ENCODE measurements at places on chromosomes 2 and 18.

- no peak for DNase-seq
Observed at GRCh38 chr2:74461187-74462053, 3.2 kb downstream of the WBP1 start.

DNA sequence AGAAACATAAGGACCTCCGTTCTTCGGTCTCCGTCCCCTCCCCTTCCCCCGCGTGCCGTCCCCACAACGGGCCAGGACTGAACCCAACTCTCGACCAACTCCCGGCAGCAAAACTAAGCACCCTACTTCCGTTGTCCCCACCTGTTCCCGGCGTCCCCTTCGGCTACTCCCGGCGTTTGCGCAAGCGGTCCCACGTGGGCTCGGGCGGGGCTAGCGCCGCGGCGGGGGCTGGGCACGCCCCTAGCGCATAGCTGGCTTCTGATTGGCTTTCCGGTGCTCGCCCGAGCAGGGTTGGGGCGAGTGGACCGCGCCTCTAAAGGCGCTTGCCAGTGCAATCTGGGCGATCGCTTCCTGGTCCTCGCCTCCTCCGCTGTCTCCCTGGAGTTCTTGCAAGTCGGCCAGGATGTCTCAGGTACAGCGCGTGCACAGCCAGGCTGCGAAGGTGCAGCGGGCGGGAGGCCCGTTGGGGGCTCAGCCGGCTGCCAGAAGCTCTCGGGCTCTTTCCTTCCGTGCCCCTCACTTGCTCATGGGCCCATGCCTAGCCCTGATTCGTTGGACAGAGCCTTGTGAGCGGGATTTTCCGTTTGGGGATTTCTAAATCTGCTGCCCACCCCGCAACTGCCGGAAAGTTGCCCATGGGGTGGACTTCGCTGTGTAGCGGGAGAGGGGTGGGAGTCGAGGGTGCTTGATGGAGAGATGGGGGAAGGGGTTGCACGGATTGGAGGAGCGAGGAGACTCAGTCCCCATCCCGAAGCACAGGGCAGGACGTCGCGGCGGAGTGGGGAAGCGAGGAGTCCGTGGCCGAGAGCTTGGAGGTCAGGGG is at the start of the genes C2orf76 and DBI:
C2orf76 (minus strand) TSS at position 186 of the 823 bp plus-strand sequence. CDS start 26,875 bp downstream, outside the sequence.
DBI (plus strand) TSS at position 329 of the 823 bp plus-strand sequence; CDS start at position 404, 75 bp downstream.
- DNase-seq, result peak; percentile 85

- DNase-seq, result no peak
Observed at GRCh38 chr2:57527685-57528084, 518.9 kb upstream of the VRK2 start.

DNA sequence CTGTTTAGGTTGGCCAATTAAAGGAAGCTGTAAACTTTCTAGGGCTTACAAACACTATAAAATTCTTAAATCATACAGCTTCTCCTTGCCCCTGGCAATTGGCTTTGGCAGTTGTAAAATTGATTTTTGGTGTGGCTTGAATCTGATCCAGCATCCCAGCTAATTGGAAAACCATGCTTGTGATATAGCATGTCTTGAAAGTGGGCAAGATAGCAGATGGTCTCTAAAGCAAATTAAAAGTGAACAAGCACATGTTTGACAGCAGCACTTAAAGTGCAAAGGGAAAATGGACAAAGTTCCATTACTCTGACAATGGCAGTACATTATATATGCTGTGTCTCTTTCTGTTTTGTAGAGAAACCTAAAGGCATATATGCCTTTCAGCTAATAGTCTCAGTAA is 302.9 kb upstream of the NXPH2 start:
- DNase-seq, result no peak

- DNase-seq, result no peak
Observed at GRCh38 chr18:22667616-22668422, 250.1 kb upstream of the CTAGE1 start.

- no peak for DNase-seq
Observed at GRCh38 chr2:189249171-189249570, 69.6 kb upstream of the COL5A2 start.

- no peak for DNase-seq
Observed at GRCh38 chr2:2007551-2008501, 263.5 kb upstream of the PXDN start.

DNA sequence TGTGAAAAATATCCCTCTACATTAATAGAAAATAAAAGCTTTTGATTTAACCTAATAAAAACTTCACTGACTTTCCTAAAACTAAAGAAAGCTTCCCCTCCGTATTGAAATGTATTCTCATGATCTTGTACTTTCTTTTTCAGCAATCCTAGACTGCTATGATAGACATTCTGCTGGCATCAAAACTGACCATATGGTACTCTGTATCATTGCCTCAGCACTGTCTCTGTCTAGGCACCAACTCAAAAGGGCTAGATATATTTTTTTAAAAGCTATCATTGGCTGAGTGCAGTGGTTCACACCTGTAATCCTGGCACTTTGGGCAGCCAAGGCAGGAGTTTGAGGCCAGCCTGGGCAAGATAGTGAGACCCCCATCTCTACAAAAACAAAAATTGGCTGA is 32.9 kb downstream of the CDKL4 start:
- no peak for DNase-seq

DNA sequence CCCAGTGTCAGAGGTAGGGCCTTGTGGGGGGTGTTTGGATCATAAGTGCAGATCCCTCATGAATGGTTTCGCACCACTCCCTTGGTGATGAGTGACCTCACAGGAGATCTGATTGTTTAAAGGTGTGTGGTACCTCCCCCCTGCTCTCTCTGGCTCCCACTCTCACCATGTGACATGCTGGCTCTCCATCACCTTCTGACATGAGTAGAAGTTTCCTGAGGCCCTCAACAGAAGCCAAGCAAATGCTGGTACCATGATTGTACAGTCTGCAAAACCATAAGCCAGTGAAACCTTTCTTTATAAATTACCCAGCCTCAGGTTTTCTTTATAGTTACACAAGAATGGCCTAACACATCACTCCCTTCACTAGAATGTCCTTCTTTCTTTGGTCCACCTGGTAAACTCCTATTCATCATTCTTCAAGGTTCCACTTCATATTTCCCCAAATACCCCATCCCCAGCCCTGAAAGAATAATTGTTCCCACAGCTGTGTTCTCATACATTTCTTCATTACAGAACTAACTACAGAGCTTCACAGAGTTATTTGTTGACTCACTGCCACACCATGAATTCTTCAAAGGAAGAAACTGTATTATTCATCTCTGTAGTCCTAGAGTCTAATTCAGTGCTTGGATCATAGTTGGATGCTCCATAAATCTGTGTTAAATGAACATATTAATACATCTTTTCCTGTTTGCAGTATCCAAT is 81.2 kb upstream of the STK17B start:
- DNase-seq, result no peak

DNA sequence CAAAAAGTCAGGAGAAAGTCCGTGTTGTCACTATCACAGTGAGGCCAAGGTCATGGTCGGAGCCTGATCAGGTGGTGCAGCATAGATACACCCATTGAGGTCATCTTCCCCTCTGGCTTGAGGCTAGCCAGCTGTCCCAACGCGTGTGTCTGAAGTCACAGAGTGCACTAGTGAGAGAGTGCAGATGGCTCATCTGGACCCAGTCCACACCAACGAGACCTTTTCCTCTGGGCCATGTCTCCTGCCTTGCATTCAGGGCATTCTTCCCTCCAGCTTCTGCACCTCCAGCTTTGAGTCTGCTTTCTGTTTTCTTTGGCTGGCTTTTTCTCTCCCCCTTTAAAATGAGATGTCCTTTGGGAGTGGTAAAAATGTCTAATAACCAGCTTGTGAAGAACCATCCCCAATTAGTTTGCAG is 146.9 kb downstream of the TDRD15 start:
- no peak for DNase-seq

DNA sequence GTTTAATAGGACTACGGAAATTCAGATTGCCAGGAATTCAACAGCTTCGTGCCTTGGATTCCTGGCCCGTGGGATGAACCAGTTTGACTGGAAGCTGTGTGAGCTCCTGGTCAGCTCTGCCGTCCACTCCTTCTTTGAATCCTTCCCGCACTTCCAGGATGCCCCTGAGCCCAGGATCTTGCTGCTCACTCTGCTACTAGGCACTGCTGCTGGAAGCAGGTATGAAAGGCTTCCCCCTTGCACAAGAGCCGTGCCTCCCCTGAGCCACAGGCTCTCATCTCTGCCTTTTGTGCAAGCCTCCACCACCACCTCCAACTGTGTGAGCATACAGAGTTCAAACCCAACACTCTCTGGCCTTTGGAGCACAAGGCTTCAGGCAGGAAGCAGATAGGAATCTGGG is 34.9 kb downstream of the EN1 start:
- DNase-seq, result no peak

DNA sequence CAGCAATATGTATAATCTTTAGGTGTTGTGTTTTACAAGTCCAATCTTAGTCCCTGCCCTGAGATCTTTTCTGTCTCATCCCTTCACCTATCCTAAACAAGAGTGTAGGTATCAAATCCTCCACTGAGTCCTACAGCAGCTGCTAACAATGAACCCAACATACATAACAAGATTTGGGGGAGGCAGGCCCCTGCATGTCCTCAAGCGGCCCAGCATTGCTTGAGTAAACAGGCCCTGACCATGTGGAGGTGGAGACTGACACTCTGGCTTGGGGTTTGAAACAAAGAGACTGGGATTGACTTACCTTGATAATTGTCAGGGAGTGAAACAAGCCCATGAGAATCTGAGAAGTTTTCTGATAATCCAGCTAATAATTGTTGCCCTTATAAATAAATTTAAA is 213.4 kb downstream of the STK39 start:
- DNase-seq, result no peak

DNA sequence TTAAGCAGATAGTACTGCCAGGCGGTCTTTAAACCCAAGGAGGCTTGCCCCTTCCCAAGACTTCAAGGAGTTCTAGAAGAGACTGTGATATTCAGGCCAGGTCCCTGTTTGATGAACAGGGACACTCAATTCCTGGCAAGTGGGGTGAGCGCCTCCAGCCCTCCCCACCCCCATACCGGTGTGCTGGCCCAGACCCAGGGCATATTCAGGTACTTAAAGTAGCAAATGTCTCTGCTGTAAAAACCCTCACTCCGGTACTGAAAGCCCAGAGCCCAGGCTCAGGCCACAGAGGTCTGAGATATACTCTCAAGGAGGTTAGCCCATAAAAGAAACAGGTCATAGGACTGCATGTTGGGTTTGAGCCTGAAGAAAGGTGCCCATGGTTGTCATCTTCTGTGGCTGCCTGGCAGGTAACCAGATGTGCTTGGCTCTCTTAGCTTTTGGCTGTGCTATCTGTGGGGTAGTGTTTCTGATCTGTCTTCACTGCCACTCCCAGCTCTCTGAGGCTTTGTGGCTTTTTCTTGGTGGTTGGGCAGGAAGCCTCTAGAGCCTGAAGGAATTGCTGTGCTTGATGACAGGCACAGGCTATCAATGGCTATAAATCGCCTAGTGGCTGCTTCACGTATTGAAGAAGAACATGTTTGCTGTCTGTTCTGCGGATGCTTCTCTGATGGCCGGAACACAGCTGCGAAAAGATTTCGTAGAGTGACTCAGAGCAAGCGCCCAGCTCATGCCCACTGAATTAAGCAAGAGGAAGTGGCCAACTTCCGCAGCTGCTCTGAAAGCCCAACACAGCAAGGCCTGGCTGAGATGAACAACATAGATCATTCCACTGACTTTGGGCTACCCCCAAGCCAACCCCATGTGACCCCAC is 63.3 kb upstream of the ALPP start:
- DNase-seq, result peak; percentile 56

- DNase-seq, result no peak
Observed at GRCh38 chr2:139854769-139855483, 1074.7 kb upstream of the NXPH2 start.

DNA sequence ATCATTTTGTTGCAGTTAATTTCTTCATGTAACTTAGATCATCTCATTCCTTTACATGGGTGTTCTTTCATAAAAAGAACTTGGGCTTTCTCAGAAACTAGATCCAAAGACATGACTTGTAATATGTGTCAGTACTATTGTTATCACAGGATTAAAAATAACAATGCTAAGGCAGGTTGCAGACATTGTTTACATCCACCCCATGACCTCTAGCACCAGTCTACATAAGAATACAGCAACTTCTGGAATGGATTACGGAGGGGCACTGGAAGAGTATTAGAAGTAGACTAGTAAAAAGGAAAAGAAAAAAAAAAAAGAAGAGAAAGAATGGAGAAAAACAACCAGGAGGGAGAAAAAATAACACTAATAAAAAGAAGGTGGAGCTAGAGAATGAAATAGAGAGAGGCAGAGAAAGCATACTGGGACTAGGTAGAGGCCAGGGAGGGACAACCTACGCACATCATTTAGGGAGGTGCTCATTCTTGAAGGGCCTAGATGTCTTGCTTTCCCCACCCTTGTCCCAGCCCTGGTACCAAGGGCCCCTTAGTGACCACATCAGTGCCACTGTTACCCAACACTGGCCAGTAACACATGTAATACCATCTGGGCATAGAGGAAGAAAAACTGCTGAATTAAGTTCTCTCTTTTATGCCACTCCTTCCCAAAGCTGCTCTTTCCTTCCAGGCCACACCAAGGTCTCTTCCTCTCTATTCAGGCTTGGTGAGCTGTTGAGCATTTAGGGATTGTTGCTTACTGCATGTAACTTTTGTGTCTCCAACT is 70.6 kb upstream of the KLF7 start:
- DNase-seq, result no peak
